ENCODE measurements at places on chromosomes 1 and 21.

GRCh38 chr1:237817277-237817676 lies 73.4 kb downstream of the ZP4 start:
- no peak for DNase-seq

- no peak for DNase-seq
These were observed 10.8 kb upstream of the SLC25A34 start for GRCh38 chr1:15724949-15725880.

- no peak for DNase-seq
These were observed 252.1 kb downstream of the TM2D1 start for GRCh38 chr1:61472876-61473275.

GRCh38 chr1:105343317-105343716 lies 1593.6 kb downstream of the AMY1C start:
- no peak for DNase-seq

GRCh38 chr1:216293683-216294082 lies 129.6 kb downstream of the USH2A start:
- DNase-seq, result no peak

- DNase-seq, result no peak
These were observed 45.8 kb downstream of the SLC25A24 start for GRCh38 chr1:108154314-108154713.

GRCh38 chr21:31446226-31446855 lies 102.3 kb upstream of the TIAM1 start:
- DNase-seq, result no peak

GRCh38 chr1:37479255-37480124 lies 5.1 kb downstream of the ZC3H12A start:
- no peak for DNase-seq
